ENCODE measurements at places on chromosomes 1 and 21.

- DNase-seq, result no peak
Measured at GRCh38 chr1:110321846-110322245, 17.3 kb upstream of the RBM15 start.

GRCh38 chr1:71364236-71364635, 283.4 kb upstream of the ZRANB2 start:
- no peak for DNase-seq

DNA sequence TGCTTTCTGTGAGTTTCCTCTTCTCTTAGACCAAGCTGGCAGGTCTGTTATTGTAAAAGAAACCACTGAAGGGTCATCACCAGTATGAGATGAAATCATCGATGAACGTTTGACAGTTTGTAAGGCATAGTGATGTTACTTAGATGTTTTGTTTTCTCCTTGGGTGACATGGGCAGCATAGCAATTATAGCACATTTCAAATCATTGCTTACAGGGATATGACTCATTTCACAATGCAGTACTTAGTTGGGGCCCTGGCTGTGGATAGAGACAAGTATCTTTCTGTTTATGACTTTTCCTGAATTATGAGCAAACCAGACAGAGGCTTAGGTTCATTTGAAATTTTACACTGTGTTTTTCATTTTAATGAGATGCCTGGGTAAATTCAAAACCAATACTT, 313.0 kb downstream of the RWDD3 start:
- DNase-seq, result no peak

DNA sequence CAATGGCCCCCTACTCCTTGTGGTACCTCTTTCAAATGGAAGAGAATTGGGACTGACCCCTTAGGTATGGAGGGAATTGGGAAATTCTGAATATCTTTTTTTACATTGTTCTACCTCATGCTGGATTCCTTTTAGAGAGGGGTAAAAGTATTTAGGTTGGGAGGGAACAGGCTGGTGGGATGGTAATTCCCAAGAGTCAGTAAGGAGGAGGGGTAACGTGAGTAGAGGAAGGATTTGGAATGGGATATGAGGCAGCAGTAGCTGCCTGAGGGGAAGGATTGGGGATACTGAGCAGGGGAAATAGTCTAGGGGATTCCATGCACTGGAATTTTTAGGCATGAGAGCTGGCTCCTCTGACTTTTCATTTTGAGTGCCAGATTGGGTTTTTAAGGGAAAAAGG, 3.8 kb upstream of the AADACL3 start:
- DNase-seq, result no peak

DNA sequence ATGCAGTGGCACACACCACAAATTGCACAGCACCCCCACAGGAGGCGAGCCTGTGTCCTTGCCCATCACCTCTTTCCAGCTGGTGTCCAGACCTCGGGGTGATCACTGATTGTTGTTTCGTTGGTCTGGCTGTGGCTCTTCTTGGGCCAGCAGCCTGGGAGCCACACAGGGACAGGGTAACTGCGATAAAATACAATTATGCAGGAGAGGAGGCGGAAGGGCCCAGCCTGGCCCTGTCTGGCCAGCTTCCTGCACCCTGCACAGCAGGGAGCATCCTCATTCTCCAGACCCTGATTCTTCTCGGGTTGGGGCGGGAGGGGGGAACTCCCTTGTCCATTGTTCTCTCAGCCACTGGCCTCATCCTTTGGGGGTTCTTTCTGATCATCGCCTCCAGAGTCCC, 83.6 kb downstream of the ADARB1 start:
- no peak for DNase-seq

DNA sequence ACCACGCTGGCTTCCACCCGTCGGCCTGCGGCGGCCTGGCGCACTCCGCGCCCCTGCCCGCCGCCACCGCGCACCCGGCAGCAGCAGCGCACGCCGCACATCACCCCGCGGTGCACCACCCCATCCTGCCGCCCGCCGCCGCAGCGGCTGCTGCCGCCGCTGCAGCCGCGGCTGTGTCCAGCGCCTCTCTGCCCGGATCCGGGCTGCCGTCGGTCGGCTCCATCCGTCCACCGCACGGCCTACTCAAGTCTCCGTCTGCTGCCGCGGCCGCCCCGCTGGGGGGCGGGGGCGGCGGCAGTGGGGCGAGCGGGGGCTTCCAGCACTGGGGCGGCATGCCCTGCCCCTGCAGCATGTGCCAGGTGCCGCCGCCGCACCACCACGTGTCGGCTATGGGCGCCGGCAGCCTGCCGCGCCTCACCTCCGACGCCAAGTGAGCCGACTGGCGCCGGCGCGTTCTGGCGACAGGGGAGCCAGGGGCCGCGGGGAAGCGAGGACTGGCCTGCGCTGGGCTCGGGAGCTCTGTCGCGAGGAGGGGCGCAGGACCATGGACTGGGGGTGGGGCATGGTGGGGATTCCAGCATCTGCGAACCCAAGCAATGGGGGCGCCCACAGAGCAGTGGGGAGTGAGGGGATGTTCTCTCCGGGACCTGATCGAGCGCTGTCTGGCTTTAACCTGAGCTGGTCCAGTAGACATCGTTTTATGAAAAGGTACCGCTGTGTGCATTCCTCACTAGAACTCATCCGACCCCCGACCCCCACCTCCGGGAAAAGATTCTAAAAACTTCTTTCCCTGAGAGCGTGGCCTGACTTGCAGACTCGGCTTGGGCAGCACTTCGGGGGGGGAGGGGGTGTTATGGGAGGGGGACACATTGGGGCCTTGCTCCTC, 1.9 kb downstream of the OLIG2 start:
- DNase-seq, result no peak

DNA sequence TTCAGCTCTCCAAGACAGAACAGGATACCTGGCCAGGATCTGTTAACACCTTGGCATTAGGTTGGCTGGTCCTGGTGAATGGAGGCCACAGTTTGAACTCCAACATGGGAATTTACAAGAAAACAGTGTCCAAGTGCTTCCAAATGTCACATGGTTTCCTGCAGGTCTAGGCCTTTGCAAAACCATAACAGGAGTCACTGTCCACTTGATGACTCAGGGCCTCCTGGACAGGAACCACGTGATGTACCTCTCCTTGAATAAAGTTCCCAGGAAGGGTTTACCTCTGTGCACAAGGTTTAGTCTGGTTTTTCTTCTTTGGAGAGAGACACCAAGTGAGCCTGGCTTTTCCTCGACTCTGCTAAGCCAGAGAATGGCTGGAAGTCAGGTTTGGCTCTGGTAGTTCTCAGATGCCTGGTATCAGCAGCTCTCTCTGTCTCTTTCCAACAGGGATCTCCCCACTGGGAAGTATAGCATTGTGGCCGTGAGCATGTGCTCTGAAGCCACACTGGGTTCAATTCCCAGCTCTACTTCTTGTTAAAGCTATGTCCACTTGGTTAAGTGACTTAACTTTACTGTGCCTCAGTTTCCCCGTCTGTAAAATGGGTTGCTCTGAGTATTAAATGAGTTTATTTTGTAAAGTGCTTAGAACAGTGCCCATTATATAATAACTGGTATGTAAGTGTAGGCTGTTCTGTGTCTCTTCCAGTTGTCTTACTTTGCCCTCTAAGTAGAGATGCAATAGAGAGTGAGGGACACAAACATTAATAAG, 27.3 kb upstream of the TMEM61 start:
- DNase-seq, result no peak

Measured in right lung (tissue), 10 donors.